Lung (tissue), 17 donors: ENCODE measurements at places on chromosomes 2 and 18. TPM values are rescaled to one million over a fixed set of nuclear protein-coding genes. Genes with fewer than 3 reads are reported as not detected.

MROH2A gene
- not detected for polyA plus RNA-seq

LYPD6 gene
- 0.17 TPM for polyA plus RNA-seq

ALPI gene
- polyA plus RNA-seq = not detected

IKZF2 gene
- 1.3 TPM for polyA plus RNA-seq

- H3K4me1 ChIP-seq = no peaks in the 10 kb centered on the region
- no peak overlapping the region for H3K27ac ChIP-seq
- no peak for DNase-seq
- H3K36me3 ChIP-seq = no peaks in the 10 kb centered on the region
- no peaks in the 10 kb centered on the region for H3K27me3 ChIP-seq
Observed at GRCh38 chr2:230347659-230348305, 20.8 kb downstream of the SP140L start.

DNA sequence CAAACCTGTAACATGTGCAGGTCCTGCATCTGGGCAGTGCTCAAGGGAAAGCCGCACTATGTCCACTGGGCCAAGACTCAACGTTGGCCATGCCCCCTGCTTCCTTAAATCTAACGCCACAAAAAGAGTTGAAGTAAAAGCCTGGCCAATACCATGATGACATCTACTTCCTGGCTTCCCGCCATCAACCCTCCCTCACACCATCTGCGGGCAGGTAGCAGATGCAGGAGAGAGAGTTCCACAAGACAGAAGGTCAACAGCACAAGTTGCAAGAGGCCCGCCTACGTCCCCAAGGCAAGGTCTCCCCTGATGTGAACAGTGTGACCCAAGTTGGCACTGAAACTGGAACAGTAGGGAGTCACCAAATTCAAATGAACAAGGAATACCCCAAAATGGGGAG lies 48.4 kb downstream of the ABCG8 start:
- H3K27me3 ChIP-seq = no peaks in the 10 kb centered on the region
- H3K27ac ChIP-seq = no peak overlapping the region
- peaks cover 10% of the 10 kb centered on the region for H3K4me1 ChIP-seq
- DNase-seq = no peak
- H3K4me3 ChIP-seq = no peak overlapping the region
- H3K36me3 ChIP-seq = peaks cover 16% of the 10 kb centered on the region

GRCh38 chr2:175234650-175235049 lies 53.1 kb upstream of the ATP5MC3 start:
- H3K4me3 ChIP-seq = no peak overlapping the region
- H3K36me3 ChIP-seq = no peaks in the 10 kb centered on the region

- H3K27me3 ChIP-seq = no peaks in the 10 kb centered on the region
- H3K4me3 ChIP-seq = no peak overlapping the region
- DNase-seq = no peak
- H3K4me1 ChIP-seq = peaks cover 8% of the 10 kb centered on the region
Observed at GRCh38 chr18:62788876-62789275, 73.5 kb downstream of the PHLPP1 start.

GRCh38 chr18:65919663-65920062 lies 168.9 kb downstream of the CDH7 start:
- no peaks in the 10 kb centered on the region for H3K4me1 ChIP-seq
- DNase-seq = no peak
- H3K27me3 ChIP-seq = no peaks in the 10 kb centered on the region

DNA sequence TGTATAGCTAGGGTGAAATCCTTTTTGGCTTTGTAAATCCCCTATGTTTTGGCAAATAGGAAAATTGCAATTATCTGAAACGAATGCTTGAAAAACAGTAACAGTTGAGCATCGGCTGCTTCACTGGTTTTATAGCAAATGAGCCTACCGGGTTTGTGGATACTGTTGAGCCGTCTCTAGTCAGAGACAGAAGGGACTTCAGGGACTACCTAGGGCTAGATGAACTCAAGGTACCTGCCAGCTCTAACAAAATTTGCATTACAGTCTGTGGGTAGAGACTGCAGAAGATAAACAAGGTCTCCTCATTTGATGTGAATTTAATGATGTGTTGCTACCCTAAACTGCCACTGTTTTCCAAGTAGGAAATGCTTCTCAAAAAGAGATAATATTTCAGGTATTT lies 101.1 kb downstream of the EML6 start:
- H3K27me3 ChIP-seq = no peaks in the 10 kb centered on the region
- DNase-seq = no peak
- no peaks in the 10 kb centered on the region for H3K36me3 ChIP-seq
- no peaks in the 10 kb centered on the region for H3K4me1 ChIP-seq
- H3K4me3 ChIP-seq = no peak overlapping the region

DNA sequence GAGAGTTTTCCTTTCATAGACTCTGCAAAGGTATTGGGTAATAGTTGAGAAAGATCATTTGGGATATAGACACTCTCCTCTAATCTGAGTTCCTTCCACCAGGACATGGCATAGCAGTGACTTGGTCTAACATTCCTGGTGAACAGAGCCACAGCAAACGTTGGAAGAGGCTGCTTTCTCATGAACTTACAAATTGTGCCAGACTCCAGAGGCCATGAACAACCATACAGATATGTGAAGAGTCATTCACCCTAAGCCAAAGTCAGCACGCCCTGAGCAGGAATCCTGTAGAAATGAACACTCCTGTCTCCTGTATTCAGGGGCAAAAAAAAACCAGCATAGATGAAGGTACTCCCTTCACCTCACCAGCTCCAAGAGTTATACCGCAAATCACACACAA lies 152.8 kb downstream of the TMEM18 start:
- H3K4me1 ChIP-seq = no peaks in the 10 kb centered on the region
- no peaks in the 10 kb centered on the region for H3K27me3 ChIP-seq
- H3K36me3 ChIP-seq = no peaks in the 10 kb centered on the region
- DNase-seq = no peak
